ENCODE measurements at places on chromosomes 7 and 10.

DNA sequence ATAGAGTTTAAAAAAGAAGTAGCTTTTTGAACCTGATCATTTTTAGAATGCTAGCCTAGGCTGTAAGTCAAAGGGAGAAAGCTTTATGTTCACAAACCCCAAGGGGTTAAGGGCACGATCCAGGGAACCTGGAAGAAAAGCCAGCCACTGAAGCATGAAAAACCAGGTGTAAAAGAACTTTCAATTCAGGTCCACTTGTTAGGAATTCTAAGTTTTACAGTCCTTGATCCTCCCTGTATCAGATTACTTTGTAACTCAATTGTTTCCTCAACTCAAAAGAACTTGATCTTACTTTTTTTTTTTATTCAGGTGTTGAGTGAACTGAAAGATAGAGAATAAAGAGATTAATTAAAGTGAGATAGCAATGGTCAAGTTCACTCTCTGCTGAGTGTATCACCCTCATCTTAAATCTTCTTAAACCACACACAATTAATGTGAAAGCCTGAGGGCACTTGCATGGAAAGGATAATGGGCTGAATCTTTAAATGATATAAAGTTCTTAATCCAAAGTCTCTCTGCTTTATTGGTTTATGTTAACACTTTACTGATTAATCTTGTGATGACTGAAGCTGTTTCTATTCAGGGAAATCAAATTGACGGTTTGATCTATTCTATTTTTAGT, 672.2 kb upstream of the LRRN3 start:
- DNase-seq: no peak

- no peak for DNase-seq
Measured at GRCh38 chr10:19815731-19816410, 361 bp upstream of the PLXDC2 start.

GRCh38 chr7:46754140-46754720, 827.7 kb downstream of the TNS3 start:
- no peak for DNase-seq

GRCh38 chr10:117647306-117647705, 104.8 kb downstream of the EMX2 start:
- no peak for DNase-seq

GRCh38 chr10:52322936-52323335, 8.9 kb downstream of the DKK1 start:
- no peak for DNase-seq

DNA sequence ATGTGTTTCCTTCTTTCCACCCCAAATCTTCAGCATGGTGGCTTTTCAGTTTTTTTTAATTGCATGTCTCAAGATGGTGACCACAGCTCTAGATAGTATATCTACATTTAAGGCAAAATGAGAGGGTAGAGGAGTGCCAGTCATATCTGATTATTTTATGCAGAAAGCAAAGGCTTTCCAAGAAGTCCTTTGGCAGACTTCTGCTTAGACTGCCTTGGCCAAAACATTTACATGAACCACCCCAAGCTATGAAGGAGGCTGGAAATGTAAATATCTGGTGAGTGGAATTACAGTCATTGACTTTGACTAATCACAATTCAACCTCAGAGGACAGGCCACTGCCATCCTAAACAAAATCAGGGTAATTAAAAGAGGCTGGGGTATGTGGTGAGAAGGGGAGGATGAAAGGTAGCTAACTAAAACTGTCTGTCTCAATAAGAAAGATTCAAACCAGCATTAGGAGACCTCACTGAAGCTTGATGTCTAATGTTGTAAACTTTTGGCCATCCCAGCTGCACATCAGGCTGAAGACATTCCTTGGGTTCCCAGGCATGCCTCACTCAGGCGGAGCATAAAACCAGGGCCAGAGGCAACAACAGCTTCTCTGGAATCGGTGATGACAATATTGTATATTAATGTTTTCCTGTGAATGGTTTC, 53.4 kb downstream of the PPP1R3C start:
- DNase-seq: no peak

GRCh38 chr7:106610996-106611886, 49.7 kb downstream of the CCDC71L start:
- no peak for DNase-seq

DNA sequence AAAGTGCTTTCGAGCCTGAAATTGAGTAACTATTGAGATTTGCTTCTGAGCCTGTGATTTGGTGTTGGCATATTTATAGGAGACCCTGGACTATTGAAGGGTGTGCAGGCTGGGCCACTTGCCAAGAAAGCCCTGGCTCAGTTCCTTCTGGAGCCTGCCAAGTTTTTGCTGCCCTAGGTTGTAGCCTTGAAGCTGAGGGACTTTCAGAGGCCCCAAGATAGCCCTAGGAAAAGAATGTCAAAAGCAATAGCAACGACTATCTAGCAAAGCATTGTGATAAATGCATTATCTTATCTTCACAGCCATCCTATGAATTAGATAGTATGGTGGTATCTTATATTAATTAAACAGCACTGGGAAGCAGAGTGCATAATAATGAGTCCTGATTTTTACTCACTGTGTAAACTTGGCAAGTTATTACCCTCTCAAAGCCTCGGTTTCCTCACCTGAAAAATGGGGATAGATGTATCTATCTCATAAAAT, 473.7 kb upstream of the PODXL start:
- DNase-seq: no peak

DNA sequence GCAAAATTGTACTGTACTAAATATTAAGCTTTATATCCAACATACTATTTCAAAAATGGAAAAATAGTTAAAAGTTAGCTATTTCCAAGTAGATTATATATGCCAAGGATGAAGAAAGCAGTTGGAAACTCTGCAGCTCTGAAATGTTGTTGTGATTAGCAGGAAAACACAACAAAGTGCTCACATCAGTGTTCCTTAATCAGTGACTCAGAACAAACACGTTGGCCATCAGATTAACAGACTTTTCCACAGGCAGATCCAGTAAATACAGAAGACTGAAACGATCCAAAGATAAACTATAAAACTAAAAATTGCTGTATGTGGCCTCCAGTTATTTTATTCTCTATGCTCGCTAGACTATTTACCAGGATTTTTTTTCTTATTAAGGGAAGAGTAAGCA, 99.6 kb upstream of the SEMA3D start:
- DNase-seq: no peak

DNA sequence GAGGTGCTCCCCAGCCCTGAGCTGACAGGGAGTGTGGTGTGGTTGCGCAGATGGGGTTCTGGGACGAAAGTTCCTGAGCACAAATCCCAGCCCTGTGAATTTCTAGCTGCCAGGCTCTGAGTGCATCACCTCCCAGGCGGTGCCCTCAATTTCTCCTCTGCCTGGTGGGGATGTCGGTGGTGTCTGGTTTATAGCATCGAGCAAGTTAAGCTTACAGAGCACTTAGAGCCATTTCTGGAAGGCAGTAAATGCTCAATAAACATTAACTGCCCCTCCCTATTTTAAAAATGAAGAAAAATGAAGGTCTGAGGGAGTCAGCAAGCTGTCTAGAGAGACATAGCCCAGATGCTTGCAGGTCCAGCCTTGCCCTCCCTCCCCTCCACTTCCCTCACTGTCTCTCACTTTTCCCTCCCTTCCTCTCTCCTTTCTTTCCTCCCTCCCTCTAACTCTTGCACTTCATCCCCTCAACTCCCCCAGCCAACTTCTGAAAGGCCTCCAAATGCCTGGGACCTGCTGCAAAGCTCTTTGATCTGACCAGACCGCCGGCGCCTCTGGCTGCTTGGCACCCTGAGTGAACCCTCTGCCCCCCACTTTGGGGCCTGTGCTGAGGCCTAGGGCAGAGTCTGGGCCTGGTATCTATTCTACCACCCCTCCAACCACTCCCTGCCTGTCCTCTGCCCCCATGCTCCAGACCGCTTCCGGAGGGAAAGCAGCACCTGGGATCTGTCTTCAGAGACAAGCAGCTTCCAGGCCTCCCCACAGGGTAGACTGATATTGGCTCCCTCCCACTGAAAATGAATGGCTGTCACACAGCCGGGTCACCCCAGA, 438.3 kb downstream of the RPS24 start:
- no peak for DNase-seq

GRCh38 chr10:1360558-1361164, 304.5 kb downstream of the WDR37 start:
- no peak for DNase-seq

GRCh38 chr10:133536198-133536597, 9.0 kb downstream of the CYP2E1 start:
- DNase-seq: no peak

DNA sequence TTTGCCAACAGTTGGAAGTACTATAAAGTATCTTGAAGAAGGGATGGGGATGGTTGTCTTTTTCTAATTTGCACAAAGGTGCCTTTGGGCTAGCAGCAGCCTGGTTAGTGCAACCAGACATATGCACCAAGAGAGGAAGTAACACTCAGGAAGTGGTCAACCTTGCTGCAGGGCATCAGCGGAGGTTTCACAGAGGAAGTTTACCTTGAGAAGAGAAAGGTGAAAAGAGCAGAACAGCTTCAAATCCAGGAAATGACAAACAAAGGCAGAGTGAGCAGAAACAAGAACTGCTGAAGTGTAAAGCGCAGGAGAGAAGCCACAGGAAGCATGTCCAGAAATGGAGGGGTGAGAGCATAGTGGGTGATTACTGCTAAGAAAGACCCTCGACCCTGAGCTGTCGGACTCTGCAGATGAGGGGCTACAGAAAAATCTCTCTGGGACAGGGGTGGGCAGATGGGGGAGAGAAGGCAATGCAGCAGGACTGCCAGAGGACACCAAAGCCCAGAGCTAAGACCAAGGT, 66.9 kb downstream of the STK17A start:
- DNase-seq: no peak

DNA sequence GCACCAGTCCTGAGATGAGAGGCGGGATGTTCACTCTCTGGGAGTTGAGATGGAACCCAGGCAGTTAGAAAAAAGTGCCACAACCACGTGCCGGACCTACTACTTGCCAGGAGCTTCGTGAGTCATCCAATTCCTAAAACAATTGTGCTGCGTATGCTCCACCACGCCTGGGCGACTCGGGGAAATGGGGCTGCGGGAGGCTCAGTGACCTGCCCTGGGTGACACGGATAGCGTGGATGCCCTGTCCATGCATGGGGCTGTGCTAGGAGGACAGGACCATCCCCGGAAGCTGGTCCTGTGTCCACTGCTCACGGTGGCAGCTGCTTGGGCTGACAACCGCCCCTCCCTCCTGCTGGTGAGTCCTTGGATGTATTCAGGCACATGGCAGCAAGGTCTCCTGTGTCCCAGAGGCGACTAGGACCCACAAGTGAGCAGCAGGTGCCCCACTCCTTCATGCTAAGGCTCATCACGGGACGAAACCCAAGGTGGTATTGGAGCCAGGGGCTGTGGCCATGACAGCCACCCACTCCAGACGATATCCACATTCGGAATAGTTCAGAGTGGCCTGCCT, 90.4 kb downstream of the BMS1 start:
- no peak for DNase-seq

DNA sequence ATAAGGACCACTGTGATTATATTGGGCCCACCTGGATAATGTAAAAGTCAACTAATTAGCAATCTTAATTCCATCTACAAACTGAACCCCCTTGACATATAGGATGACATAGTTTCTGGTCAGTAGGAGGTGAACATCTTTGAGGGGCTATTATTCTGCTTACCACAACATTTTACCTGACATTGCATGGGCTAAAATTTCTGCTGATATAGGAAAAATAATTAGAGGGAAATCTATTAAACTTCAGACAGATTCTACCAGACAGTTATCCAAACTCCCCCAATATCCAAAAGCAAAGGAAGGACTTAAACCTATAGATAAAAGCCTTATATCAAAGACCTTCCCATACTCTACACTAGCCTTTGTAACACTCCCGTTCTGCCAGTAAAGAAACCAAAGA, 443.6 kb downstream of the GRM8 start:
- no peak for DNase-seq

GRCh38 chr7:27554826-27555225, 107.9 kb downstream of the HIBADH start:
- DNase-seq: no peak
